Activated T-cell treated with anti-CD3 and anti-CD28 coated beads, Interleukin-2, amount 50 U/mL, for 1 hour (primary cell): ENCODE measurements at places on chromosomes 2 and 18.

DNA sequence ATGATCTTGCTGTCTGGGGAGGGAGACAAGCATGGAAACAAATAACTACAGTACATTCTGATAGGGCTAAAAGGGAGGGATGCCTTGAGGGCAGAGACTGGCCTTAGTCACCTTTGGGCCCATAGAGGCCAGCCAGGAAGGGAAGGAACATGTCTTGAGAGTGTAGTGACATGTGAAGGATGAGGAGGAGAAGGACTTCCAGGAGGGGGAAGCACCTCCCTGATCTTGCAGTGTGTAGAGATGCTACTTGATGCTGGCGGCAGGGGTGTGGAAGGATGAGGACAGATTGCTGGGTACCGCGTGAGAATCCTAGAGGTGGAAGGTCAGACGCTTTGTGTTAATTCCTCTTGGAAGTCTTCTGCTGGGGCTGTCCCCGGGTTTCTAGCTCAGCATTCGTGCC lies 13.1 kb downstream of the TET3 start:
- no peak for DNase-seq

- no peak for DNase-seq
These were observed 63.1 kb upstream of the LYPD1 start for GRCh38 chr2:132733094-132733493.

- no peak for DNase-seq
These were observed 665.0 kb upstream of the FANCL start for GRCh38 chr2:58906081-58906645.

DNA sequence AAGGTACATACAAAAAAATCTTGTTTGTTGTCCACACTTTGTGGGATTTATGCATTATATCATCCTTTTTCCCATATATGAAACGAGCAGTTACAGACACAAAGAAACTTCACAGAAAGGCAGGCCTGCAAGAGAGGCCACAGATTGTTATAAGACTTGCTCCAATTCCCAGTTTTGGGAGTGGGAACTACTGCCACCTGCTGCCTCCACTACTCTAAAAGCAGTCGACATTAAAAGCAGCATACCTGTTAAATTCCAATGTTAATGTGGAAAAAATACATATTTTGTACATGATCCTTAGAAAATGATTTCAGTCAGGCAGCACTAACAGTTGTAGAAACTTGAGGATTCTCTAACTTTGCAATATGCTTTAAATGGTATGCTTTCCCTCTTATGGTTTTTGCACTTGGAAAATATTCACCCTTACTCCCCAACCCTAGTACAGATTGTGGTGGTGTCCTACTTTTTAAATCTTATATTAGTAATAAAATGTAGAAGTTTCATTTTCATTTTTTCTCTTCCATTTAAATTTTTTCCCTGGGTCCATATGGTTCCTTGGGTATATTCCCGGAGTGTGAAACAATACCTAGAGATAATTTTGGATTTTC lies 37.9 kb downstream of the SLC38A11 start:
- no peak for DNase-seq

DNA sequence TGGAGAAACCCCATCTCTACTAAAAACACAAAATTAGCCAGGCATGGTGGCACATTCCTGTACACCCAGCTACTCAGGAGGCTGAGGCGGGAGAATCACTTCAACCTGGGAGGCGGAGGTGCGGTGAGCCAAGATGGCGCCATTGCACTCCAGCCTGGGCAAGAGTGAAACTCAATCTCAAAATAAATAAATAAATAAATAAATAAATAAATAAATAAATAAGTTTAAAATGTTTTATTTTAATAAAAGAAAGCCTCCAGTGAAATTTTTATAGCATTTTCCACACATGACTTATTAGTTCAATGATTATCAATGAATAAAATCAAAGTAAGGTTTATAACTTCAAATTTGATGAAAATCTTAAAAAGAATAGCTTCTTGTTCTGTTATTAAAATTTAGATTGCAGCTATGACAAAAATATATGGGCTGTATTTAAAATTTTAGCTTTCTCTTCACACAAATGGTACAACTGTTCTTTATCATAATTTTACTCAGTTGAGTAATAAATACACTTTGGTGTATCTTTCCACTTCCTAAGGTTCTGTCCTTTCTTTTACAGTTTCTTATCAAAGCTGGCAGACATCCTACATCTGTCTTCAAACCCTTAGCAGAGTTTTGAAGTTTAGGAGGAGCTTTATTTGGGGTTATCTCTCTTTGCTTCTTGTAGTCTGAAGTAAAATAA lies 78.4 kb upstream of the ZSWIM2 start:
- DNase-seq = no peak
